MM.1S (cell line): ENCODE measurements at places on chromosomes 12 and 14.

DNA sequence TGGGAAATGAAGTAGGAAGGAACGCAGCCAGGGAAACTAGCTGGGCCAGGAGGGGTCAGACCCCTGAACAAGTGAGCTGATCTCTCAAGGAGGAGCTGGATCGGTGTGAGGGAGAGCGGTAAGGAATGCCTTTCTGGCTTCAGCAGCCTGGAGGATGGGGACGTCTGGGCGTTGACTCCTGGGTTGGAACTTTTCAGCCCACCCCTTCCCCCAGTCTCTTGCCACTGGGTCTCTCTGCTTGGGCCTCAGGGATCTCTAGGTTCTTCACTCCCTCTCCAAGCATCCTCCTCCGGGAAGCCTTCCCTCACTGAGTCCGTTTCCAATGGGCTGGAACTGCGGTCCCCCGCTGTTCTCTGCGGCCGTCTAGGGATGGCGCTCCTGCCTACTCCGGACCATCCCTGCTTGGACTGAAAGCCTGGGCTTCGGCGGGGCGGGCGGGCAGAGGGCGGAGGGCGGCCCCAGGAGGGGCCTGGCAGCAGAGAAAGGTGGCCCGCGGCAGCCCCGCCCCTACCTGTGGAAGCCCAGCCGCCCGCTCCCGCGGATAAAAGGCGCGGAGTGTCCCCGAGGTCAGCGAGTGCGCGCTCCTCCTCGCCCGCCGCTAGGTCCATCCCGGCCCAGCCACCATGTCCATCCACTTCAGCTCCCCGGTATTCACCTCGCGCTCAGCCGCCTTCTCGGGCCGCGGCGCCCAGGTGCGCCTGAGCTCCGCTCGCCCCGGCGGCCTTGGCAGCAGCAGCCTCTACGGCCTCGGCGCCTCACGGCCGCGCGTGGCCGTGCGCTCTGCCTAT is at the start of gene KRT7:
Gene KRT7, plus strand, starts transcription at position 570 of the 788 bp plus-strand sequence. Its CDS starts 54 bp downstream, at position 624.
- no peak for DNase-seq

GRCh38 chr12:38850461-38850860 is 54.9 kb downstream of the CPNE8 start:
- no peak for DNase-seq

GRCh38 chr12:50051101-50051806 is 6.1 kb upstream of the ASIC1 start:
- no peak for DNase-seq

- DNase-seq = no peak
Observed at GRCh38 chr12:1800401-1801302, 19.7 kb upstream of the LRTM2 start.

DNA sequence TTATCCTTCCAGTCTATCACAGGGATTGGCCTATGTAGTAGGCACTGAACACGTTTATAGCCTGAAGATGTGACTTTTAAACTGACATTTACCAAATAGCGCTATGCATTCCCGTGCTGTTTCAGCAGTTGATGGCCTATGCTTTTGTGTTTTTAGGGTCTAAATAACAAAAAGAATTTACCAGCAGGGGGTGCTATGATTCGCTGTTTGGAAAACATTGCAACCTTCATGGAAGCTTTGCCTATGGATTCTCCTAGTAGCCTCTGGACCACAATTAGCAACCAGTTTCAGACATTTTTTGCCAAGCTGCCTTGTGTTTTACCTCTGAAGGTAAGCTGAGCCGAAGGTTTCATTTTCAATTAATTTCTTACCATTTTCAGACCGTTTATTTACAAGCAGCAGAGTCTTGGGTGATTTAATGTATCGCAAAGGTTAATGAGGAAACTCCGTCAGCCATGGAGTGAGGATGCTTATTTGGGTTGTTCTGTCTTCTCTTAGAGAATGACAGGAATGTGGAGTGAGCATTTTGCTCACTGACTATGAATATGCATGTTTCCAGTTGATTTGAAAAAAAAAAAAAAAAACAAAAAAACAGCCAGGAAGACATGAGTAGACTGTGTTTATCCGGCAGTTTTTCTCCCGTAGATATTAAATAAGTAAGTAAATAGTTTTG is 133.1 kb downstream of the PRIMA1 start:
- DNase-seq = peak; percentile 34

GRCh38 chr12:56591961-56592360 is 38.2 kb downstream of the BAZ2A start:
- no peak for DNase-seq

DNA sequence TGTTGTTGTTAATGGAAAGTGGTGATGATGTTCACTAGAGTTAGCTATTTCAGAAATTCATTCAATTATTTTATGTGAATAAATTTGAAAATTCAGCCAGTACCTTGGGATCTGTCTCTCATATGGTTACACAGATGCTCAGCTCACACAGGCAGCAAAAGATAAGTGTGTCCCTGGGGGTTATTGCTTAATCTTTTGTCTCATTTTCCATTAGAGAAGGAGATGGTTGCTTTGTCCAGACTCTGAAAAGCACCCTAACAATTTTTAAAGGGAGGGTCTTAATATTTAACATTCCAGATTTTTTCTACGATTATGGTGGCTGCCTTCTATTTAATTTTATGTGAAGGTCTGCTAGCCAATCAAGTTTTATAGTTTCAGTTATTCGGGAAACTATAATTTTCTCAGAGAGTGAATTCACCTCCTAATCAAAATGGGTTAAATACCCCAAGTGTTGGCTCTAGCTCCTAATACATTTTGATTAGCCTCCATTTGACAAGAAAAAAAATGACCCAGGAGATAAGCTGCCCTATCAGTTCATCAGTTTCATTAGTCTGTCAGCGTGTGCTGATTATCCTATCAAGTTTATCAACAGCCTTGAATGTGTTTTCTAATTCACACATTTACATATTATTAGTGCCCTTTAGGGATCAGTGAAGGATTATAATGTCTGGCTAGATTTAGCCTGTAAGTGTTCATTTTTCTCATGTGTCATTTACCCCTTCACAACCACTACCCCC is 282.1 kb downstream of the TMTC2 start:
- no peak for DNase-seq

DNA sequence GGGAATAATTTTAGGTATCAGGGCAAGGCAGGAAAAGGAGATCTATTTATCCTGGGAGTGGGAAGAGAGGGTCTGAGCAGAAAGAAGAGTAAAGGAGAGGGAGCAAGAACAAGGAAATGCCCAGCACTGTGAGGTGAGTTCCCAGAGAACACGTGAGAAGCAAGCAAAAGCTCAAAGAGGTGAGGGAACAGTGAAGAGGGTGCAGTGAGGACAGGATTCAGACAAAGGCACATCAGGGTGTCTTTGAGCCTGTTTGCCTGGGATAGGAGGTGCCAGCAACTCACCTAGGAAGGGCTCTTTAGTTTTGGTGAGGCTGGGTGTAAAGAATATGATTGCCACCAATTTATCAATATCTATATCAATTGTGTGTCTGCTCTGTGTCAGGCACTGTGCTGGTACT is 88.9 kb upstream of the NRXN3 start:
- DNase-seq = no peak

DNA sequence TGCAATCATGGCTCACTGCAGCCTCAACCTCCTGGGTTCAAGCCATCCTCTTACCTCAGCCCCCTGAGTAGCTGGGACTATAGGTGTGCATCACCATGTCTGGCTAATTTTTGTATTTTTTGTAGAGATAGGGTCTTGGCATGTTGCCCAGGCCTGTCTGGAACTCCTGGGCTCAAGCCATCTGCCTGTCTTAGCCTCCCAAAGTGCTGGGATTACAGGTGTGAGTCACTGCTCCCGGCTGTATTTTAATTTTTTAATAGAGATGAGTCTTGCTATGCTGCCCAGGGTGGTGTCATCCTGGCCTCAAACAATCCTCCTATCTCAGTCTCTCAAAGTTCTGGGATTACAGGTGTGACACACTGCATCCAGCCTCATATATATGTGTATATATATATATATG is 31.7 kb upstream of the GPRC5A start:
- no peak for DNase-seq

DNA sequence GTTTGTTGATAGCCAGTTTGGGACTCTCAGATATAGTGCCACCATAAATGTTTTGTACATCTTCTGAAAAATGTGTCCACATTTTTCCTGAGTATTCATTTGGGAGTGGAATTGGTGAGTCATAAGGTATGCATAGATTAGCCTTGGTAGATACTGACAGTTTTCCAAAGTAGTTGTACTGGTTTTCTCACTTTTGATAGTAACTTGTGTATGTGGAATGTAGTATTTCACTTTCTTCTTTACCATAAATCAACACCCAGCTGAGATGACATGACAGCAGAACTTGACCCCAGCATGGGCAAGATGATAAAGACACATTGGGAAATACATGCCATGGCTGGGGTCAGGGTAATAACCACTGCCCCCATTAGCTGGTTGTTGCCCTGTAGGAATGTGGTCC is 5.4 kb downstream of the FBXW8 start:
- no peak for DNase-seq

DNA sequence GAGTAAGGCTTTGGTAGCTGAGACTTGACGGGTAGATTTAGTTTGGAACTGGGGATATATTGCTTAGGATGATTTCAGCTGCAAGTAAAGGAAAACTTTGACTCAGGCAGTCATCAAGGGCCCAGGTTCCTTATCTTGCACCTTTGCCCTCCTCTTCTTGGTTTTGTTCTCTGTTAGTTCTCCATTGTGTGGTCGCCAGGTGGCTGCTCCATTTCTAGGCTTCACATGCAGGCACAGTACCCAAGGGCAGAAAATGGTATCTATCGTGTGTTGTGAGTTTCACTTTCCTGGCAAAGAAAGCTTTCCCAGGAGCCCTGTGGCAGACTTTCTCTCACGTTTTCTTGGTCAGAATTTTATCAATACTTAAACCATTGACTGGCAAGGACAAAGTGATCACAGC is 50.8 kb downstream of the VRK1 start:
- DNase-seq = no peak

DNA sequence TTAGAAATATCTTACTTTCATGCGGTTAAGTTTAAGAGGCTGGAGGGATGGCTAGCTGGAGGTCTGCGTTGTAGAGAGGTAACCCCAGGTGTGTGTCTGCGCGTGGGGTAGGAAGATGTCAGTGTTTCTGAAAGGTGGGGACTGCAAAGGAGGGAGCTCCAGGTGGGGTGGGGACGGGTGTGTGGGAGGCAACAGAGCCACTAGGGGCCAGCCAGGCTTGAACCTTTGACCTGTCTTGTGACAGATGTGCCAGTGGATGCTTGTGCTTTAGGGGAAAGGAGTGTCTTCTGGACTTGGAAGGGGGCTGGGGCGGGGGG is 841 bp downstream of the GLI1 start:
- peak; percentile 10 for DNase-seq

- no peak for DNase-seq
Observed at GRCh38 chr12:124319368-124320050, 24.6 kb downstream of the RFLNA start.

GRCh38 chr12:88625356-88625755 is 45.1 kb upstream of the KITLG start:
- no peak for DNase-seq

GRCh38 chr12:53172352-53172751 is 8.2 kb upstream of the ZNF740 start:
- no peak for DNase-seq
